Heart left ventricle (tissue), 16 donors: ENCODE measurements at places on chromosomes 5 and 9. TPM values are rescaled to one million over a fixed set of nuclear protein-coding genes. Genes with fewer than 3 reads are reported as not detected.
A peak's percentile ranks its signal among the peaks of the same experiment; 100 is the strongest.

INSL6 gene
- total RNA-seq, result not detected

IGIP gene
- 15.6 TPM for total RNA-seq

OTULINL gene
- 13.6 TPM for total RNA-seq

ACER2 gene
- 4.5 TPM for total RNA-seq

GRCh38 chr5:74112372-74113195 lies 486.6 kb downstream of the ARHGEF28 start:
- no peak for DNase-seq

DNA sequence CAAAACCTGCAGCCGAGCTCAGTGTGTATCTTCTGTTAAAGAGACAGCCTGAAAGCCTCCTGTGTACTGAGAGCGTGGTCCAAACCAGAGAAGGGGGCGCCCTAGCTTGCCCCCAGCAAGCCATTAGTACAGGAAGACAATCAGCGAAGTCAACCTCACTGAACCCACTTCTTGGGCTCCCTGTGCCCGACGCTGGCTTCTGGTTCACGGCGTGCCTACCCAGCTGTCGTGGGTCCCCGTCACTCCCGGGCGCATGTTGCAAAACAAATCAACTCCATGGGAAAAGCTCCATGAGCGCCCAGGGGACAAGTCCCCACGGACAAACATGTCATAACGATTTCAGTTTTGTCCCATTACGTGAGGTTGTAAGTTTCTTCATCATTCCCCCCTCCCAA lies 326.9 kb downstream of the SH3GL2 start:
- DNase-seq, result no peak

GRCh38 chr5:84036842-84037241 lies 316.2 kb upstream of the HAPLN1 start:
- no peak for DNase-seq

- no peak for DNase-seq
Measured at GRCh38 chr5:105167092-105167491, 1604.5 kb upstream of the NUDT12 start.

GRCh38 chr5:132387640-132388117 lies 18.2 kb downstream of the SLC22A5 start:
- peak; percentile 49 for DNase-seq
